ENCODE measurements at places on chromosomes 5 and 9. TPM values are rescaled to one million over a fixed set of nuclear protein-coding genes. Genes with fewer than 3 reads are reported as not detected.

DNA sequence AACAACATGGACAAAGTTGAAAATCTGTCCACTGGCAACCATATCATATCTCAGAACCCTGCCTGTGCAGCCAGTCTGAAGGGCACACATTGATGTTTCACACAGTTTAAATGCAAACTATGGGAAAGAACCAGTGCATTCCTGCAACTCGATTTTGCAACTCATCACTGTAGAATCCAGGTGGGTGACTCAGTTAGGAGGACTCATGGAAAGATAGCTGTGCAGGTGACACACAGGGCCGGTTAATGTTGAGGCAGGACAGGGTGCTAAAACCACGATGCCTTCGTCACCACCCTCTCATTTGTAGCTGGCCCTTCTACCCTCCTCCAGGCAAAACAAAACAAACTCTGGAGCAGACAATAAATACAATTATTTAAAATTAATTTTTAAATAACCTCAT lies 62.8 kb downstream of the TLE1 start:
- DNase-seq: no peak

- no peak for DNase-seq
Observed at GRCh38 chr9:108083796-108084352, 594.3 kb upstream of the KLF4 start.

GRCh38 chr5:132027027-132027426 lies 15.6 kb upstream of the ACSL6 start:
- DNase-seq: no peak

GRCh38 chr5:142065273-142065672 lies 43.3 kb upstream of the NDFIP1 start:
- no peak for DNase-seq

GRCh38 chr9:108722396-108722795 lies 133.4 kb downstream of the ACTL7B start:
- DNase-seq: no peak

DNA sequence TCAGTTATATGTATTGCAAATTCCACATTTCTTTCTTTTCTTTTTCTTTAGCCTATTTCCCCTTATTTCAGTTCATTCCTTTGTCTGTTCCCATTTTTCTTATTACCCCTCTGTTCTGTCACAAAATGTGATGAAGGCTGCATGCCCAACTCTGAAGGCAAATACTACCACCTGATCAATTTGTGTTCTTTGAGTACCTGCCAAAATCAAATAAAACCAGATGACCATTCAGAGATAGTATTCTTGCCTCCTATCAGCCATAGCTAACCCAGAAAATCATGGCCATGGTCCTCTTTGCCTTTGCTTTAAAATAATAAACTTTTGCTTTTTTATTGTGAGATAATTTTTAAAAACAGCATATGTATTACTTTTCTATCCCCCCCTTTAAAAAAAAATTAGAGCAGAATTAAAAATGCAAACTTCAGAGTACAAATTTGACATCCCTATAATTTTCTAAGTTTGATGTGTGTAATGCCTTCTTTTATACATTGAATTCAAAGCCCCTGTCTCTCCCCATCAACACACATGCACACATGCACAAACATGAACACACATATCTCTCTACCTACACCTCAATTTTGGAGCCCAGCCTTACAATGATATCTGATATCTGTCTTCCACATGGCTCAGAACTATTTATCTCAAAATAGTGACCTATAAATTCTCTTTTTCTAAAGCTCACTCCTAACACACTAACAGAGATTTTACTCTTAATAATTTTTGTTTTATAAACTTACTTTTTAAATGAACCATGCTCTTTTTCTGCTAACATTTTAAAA lies 3.5 kb downstream of the RFESD start:
- no peak for DNase-seq

GRCh38 chr9:38437193-38437823 lies 13.1 kb upstream of the IGFBPL1 start:
- DNase-seq: no peak

DNA sequence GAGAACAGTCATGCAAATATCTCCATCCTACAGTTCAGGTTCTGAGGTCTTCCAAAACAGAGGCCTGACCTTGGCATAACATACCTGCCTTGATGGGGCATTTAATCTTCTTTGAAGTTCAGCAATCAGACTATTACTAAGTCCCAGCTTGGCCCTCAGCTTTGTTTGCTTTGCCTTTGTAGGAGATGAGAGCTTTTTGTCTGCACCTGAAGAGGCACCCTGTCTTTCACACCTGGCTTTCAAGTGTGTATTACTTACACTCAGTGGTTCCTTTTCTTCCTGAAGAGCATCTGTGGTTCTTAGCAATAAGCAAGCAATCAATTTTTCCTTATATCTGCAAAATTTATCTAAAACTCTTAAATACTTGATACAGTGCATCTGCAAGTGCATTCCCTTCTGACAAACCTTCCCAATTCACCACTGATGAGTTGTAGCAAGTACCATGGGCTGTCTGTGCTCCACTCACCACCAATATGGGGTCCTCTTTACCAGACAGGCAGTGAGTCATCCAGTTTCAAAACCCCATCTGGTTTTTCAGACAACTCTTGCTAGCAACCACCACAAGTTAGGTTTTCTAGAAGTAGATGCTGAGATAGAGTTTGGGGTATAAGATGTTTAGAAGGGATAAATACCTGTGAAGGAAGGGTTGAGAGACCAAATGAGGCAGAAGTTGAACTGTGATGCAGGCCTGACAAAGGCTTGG lies 100.2 kb downstream of the HINT1 start:
- DNase-seq: no peak

DNA sequence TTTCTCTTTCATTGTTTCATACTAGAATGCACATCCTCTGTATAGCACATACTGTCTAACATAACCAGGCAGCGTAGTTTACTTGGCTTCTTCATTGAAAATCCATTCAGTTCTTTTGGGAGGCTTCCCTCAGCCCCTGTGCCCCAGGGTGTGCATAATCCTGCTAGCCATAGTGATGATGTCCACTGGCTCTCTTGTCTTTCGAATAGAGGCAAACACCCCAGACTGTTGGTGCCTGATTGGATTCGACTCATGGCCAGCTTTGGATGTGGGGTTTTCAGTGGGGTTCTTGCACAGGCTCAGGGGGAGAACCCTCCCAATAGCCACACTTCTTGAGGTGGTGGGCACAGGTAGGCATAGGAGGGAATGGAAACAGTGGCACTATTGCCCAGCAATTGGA lies 53.6 kb downstream of the ZSWIM6 start:
- no peak for DNase-seq

Gene PRXL2C
- 10.6 TPM for polyA plus RNA-seq

Gene ESM1
- polyA plus RNA-seq: 2.8 TPM

Gene KIF4B
- polyA plus RNA-seq: not detected

Gene LCP2
- not detected for polyA plus RNA-seq

Gene FAM151B
- polyA plus RNA-seq: 3.5 TPM

Gene CRHBP
- 0.05 TPM for polyA plus RNA-seq

Gene CDKN2A
- polyA plus RNA-seq: 15.2 TPM

Gene PCDHB12
- 0.13 TPM for polyA plus RNA-seq

Gene PRSS3
- 0.75 TPM for polyA plus RNA-seq

Measured in BJ (cell line).